Mammary epithelial cell (primary cell): ENCODE measurements at places on chromosomes 4 and X.

- DNase-seq, result no peak
Observed at GRCh38 chrX:123960956-123961267, 594 bp upstream of the STAG2 start.

DNA sequence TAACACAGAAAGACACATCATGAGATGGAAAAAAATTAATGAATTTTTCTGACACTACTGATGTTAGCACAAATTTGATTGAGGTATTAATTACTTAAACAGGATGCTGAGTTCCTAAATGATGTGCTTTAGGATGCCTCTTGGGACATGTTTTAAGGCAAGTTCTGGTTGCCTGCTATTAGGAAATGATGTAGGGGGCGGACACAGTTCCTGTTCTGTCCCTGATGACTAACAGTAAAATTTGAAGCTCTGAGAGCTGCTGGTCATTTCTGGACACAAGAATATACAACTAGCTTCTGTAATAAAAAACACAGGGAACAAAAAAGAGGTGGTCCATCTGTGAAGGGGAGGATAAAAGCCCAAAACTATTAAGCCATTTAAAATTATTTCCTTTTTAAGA lies 163.2 kb upstream of the ETNPPL start:
- DNase-seq, result no peak

GRCh38 chrX:13597874-13598273 lies 28.5 kb downstream of the EGFL6 start:
- DNase-seq, result no peak

- DNase-seq, result peak; percentile 93
Observed at GRCh38 chr4:15920723-15921591, 17.6 kb downstream of the FGFBP1 start.

GRCh38 chrX:151151665-151152267 lies 24.6 kb upstream of the GPR50 start:
- peak; percentile 31 for DNase-seq

DNA sequence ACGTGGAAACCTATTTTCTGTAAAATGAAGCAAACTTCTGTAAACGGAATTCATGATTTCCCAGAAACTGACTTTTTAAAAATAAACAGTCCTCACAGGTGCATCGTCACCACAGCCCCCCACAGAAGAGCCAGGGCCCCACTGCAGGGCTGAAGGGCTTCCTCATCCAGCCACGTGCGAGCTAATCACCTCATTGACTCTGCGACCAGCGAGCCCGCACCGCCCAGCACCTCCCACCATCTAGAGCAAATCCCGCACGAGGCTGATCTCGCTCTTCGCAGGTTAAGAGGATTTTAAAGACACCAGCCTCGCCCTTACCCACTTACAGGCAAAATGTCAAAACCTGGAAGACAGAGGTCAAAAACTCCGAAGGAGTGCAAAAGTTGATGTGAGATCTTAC lies 14.8 kb downstream of the PPP2R3B start:
- DNase-seq, result no peak

- peak; percentile 35 for DNase-seq
Observed at GRCh38 chr4:168409089-168409801, 71.0 kb downstream of the DDX60L start.

DNA sequence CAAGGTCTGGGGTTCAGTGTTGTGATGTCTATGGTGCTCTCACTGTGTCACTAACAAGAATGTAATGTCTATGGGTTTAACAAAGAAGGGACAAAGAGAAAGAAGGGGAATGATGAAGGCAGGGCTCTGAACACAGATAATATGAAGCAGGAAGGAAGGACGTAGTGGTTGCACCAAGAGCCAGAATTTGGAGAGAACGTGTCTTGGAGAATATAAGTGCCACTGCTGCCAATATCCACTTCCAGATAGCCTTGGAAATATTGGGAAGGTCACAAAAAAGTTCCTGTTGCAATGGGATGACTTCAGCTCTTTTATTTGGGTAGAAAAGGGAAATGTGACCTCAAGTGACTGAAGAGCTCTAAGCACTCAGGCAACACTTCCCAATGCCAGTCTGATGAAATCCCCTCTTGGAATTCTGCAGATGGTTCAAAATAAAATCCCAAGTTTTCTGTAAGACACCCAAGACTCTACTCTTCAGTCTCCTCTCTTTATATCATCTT lies 131.8 kb downstream of the PRKX start:
- DNase-seq, result no peak

DNA sequence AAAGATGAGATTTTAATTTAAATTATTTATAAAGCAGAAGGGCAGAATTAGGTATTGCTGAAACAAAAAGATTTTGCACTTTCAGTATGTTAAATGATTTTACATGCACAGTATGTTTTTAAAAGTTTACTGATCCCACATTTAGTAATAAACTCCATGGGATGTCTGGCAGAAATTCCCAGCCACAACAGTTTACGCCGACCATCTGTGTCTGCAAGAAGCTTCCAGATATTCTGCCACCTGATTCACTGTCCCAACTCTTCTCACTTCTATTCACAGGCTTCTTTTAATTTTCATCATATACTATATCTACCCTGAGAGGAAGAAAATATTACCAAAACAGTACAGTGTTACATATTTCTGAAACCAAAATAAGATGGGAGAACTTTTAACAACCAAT lies 115.8 kb upstream of the IQCM start:
- no peak for DNase-seq

DNA sequence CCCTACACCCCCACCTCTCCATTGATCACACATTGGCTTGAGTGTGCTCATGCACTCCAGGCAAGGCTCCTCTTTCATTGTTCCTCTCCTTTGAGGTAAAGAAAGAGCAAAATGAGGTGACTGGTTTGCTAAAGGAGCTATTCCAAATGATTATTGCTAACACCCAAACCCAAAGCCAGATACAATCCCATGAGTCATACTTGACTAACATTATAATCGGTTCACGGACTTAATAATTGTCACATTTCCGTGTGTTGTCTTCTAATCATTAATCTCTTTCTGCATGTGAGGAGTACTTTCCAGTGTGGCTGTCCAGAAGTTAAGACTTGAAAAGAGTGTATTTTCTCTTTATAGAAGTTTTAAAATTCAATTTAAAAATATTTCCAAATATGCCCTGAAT lies 174.3 kb upstream of the SFRP2 start:
- no peak for DNase-seq

GRCh38 chrX:42477396-42477795 lies 300.6 kb downstream of the PPP1R2C start:
- DNase-seq, result no peak

- DNase-seq, result no peak
Observed at GRCh38 chr4:140025470-140025869, 128.5 kb downstream of the MAML3 start.

- DNase-seq, result no peak
Observed at GRCh38 chr4:96473246-96473645, 633.4 kb downstream of the PDHA2 start.

DNA sequence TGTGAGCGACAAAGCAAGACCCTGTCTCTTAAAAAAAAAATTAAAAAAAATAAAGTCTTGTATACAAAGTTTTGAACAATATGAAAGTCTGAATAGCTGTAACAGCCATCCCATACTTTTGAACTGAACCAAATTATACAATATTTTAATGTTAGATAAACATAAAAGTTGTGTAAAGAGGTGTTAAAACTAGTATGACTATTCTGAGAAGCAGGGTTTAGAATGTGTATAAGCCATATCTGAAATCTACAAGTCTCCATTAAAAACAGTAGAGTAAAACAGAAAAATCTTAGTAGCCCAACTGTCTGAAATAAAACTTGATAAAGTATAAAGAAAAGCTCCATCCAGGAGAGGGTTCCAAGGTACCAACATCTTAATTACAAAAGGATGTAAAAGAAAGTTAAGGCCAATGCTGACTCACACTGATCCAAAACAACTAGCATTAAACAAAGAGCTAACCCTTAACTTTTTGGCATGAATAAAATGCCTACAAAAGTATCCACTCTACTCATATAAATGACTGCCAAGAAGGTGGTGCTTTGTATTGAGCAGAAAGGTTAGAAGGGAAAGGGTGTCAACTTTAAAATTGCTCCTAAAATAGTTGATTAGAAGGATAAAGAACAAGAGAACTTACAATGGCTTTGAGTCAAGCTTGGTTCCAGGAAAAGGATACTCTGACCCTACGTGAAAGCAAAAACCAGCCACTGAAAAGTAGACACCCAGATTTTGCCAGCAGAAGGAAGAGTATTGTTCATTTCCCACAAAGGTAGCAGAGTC lies 18.5 kb downstream of the CNOT6L start:
- DNase-seq, result peak; percentile 0

DNA sequence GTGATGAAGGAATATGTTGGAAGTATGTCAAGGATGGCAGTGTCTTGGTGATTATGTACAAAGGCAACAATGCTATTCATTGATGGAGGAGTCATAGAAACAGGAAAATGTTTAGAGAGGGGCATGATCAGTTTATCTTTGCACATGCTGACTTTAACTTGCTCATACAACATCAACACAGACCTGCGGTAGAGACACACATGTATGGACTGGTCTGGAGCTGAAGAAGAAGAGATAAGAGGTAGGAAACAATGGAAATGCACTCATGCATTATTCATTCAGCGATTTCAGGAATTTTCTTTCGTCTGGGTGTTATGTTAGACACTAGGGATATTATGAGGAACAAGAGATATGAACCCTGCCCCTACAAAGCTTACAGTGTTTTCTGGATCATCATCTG lies 1252.3 kb upstream of the TENM3 start:
- DNase-seq, result peak; percentile 76
